ENCODE measurements at places on chromosomes 2 and 18.

DNA sequence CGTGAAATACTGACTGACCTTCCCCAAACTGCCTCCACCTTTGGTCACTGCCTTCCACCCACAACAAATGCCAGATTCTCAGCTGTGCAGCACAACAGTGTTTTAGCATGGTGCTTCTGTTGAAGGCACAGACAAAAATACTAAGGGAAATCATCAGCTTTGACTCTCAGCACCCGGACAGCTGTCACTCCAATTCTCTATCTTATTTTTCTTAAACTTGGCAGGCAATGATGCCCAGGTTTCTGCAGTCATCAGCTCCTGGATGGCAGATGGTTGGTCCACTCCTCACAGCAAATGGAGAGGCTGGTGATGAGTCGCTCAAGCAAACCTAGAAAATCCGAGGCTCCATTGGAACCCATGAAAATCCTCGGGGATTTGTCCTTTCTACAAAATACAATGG, 2.9 kb upstream of the FAM124B start:
- DNase-seq, result no peak

DNA sequence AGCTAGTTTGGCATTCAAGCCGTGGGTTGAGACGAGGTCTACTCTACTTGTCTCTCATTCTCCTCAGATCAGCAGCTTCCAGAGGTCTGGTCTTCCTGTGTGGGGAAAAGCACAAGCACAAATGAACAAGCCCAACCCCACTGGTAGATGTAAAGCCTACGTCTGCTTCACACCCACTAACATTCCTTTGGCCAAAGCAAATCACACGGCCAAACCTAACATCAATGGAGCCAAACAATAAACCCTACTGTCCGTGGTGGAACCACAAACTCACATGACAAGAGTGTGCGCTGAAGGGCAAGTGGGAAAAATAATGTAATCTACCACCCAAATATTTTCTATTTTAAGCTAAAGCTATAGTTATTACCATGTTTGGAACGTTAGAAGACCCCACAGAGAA, 179.3 kb upstream of the MGAT5 start:
- no peak for DNase-seq

GRCh38 chr2:173049831-173050230, 25.8 kb upstream of the MAP3K20 start:
- no peak for DNase-seq

DNA sequence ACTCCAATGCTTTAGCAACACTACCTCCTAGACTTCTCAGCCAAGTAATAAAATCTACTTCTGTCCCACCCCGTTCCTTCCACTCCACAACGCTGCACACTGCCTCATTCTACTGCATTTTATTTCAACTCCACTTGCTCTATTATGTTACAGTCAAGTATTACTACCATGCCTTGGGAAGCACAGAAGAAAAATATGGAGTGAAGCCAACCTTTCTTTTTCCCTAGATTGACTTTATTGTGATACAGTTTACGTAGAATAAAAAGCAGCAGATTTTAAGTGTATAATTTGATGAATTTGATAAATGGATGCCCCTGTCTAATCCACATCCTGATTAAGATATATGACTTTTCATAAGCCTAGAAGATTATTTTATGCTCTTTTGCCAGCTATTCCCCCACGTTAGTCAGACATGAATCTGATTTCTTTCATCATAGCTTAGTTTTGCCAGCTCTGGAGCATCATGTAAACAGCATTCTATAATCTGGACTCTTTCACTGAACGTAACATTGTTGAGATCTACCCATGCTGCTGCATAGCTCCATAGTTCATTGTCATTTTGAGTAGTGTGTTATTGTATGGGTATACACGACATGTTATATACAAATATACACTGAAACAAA, 676.8 kb upstream of the RAB6C start:
- DNase-seq, result no peak

GRCh38 chr2:95050385-95051300, 25.1 kb downstream of the MAL start:
- DNase-seq, result no peak

- DNase-seq, result no peak
Observed at GRCh38 chr2:173359231-173359630, 4.6 kb downstream of the CDCA7 start.

- DNase-seq, result no peak
Observed at GRCh38 chr18:22844190-22844589, 88.9 kb upstream of the RBBP8 start.

GRCh38 chr2:96953611-96953978, 32.8 kb downstream of the FAM178B start:
- DNase-seq, result no peak

GRCh38 chr2:182866461-182867406, at the start of gene FRZB:
Gene FRZB, minus strand, starts transcription at chr2:182866637. Its CDS starts 85 bp downstream, at chr2:182866552.
- peak; percentile 70 for DNase-seq

DNA sequence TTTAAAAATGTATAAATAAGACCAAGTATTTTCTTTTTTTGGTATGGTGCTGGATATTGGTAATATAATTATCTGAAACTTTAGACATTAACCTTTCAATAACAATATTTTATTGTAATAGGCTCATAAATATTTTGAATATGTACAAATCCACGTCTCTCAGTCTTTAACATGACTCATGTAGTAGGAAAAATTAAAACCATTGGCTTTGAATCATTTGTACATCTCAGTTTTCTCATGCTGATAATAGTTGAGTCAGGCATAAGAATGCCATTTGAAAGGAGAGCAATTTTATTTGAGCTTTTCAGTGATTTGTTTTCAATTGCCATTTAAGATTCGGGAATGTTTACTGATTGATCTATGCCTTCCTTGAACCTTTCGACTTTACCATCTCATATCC, 364.8 kb downstream of the TGIF1 start:
- DNase-seq, result no peak

GRCh38 chr2:193837111-193837738, 1642.5 kb upstream of the TMEFF2 start:
- no peak for DNase-seq

DNA sequence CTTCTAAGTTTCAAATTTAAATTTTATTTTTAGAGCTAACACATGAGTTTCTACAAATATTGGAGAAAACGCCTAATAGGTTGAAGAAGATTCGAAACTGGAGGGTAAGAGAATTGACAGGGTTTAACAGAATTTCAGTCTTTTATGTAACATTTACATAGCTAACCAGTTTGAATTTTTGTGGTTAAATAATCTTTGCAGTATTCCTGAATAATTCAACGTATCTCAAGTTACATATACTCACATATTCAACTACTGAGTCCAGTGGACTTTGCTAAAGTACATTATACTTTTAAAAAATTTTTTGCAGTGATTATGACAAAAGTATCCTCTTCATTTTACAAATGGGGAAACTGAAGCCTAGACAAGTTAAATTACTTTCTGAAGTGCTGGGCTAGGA, 34.0 kb downstream of the CCNT2 start:
- no peak for DNase-seq

DNA sequence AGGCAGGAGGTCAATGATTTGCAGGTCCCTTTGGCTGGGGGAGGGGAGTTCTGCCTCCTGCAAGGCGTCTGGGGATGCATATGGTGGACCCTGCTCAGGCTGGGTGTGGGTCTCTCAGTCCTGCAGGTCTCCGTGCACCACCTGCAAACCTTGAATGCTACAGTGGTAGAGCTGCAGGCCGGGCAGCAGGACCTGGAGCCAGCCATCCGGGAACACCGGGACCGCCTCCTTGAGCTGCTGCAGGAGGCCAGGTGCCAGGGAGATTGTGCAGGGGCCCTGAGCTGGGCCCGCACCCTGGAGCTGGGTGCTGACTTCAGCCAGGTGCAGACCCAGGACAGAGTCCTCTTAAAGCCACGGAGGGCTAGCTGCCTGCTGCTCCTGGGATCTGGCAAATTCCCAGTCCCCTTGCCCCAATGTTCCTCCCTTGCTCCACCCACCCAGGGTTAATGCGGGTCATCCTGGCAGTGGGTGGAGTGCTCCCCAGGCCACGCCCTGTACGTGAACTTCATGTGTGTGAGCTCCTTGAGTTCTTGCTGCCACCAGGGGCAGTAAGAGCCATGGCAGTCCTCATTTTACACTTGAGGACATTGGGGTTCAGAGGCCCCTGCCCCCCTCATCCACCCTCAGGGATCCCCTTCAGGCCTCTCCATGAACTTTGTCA, 3.1 kb downstream of the PROM2 start:
- no peak for DNase-seq

DNA sequence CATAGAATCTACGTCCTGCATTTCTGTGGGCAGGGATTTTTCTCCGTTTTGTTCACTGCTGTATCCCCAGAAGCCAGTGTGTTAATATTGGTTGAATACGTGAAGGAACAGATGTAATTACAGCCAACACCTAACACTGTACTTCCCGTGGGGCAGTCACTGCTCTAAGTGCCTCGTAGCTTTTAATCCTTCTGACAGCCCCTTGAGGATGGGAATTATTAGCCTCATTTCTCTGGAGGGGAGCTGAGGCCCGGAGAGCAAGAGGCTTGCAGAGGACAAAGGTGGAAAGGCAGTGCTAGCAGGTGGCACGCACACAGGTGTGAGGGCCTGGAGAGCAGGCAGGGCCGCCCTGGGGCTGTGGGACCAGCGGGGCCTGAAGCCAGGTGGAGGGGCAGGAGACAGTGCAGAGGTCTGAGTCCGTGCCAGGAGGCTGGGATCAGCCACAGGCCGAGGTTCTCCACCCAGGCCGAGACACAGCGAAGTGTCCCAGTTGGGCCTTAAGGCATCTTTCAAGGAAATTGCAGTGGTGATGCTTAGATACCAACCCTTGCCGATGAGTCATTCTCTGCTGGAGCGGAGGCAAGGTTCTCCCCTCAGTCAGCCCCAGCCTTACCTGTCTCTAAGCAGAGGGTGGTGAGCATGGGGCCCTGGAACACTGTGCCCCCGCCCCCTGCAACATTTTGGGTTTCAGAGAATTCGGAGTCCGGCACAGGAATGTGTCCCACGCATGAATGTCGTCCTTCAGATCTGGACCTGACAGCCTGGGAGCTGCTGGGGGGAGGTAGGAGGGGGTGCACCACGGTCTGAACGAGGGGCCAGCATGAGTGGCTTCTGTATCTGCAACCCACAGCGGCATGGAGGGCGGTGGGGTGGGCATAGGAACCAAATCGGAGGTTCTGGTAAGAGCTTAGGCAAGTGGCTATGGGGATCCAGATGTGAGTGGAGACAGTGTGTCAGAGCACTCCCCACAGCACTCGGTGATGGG, 122.6 kb downstream of the GBX2 start:
- DNase-seq, result no peak

DNA sequence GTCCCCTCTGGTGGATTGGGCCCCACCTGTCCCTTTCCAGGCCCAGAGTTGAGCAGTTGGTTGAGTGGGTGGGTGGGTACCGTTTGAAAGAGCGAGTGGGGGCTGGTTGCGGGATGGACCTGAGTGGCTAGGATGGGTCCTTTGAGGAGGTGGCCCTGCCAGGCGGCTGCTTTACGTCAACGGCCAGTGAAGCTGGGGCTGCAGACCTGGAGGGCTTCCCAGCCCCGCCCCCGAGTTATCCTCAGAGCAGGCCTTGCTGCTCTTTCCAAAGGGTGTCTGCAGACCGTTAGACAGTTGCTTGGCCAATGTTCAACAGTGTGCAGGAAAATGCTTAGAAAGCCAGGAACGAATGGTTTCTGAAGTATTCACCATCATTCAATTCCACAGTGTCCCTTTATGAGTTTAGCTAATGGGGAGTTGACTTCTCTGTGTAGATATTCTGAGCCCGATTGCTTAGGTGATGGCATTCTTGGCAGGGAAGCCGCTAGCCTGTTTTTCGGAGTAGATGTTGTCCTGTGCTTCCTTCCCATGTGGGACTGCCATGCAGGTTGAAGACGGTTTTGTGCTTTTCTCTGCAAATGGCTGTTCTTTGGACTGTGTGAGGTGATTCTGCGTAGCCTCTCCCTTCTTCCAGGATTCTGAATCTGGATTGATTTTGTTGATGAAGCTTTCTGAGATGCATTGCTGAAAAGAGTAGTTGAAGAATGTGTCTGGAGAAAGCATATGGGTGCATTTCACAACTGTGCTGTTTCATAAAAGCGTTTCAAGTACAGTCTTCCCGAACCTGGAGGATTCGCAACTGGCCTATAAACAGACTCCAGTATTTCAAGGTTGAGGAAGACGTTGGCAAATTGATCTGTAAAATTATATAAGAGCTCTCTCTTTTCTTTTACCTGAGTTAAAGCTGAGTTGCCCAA, 45.8 kb downstream of the LDLRAD4 start:
- DNase-seq, result no peak

DNA sequence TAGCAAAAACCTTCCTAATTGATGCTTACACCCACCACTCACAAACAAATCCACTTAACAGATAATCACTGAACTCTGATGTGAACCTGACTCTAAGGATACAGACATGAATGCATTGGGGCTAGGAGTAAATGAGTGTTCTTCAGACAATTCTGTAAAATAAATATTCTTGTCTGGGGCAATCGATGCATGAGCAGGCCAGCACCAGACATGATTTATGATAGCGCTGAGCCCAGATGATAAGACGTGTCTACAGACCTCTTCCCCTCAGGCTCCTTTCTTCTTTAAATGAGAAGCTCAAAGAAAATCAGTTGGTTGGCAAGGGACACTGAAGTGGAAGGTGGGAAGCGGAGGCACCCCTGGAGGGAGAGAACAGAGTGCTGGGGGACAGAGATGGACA, 27.3 kb upstream of the BIN1 start:
- no peak for DNase-seq

GRCh38 chr2:6835467-6835866, 30.2 kb downstream of the CMPK2 start:
- DNase-seq, result no peak

DNA sequence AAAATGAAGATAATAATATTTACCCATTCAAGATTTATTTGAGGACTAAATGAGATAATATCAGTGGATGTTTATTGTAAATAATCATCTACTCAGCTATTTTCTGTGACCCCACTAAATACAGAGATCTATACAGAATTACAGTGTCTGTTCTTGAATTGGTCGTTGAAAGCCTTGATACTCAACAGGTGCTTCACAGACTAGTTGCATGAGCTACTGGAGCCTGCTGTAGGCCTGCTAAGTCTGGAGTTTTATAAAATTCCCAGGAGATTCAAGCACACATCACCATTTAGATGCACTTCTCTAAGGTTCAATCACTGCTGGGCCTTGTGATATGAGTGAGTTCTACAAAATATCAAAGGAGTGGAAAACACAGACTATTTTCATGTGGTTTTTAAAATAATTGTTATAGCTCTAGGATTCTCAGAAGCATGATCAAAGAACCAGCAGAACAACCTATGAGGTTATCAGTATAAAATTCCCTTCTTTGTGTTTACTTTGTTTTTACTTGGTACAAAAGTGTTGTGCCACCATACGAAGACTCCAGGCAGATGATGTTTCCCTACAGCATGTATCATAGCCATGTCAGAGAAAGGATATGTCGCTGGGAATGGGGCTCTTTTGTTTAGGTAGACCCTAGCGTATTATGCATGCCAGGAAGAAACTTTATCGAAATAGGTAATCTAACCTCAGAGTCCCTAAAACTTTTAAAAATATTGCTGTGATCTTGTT, 7.1 kb downstream of the SULT1C4 start:
- no peak for DNase-seq

DNA sequence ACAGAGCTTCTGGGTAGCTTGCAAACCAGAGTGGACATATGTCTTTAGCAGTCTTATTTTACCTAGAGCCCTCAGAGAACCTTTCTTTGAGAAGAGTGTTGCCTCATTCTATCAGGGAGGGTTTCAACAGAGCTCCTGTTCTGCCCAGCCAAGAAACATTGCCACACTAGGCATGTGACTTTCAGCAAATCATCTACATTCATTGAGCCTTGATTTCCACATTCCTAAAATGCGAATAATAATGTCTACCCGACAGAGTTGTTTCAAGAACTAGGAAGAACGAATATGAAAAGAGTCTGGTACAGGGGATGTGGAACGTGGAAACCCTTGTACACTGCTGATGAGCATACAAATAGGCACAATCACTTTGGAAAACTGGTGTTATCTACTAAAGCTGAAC, 7.8 kb upstream of the PRKAG3 start:
- no peak for DNase-seq

GRCh38 chr2:118374974-118375755, 286.9 kb downstream of the INSIG2 start:
- DNase-seq, result no peak
